ENCODE measurements at places on chromosomes 1 and 21. TPM values are rescaled to one million over a fixed set of nuclear protein-coding genes. Genes with fewer than 3 reads are reported as not detected.
A peak's percentile ranks its signal among the peaks of the same experiment; 100 is the strongest.

GRCh38 chr1:59509341-59509875, 212.5 kb downstream of the FGGY start:
- DNase-seq, result no peak

- no peak for DNase-seq
Measured at GRCh38 chr21:41726970-41727783, 39.7 kb downstream of the RIPK4 start.

- DNase-seq, result no peak
Measured at GRCh38 chr1:91053630-91054029, 31.8 kb upstream of the ZNF644 start.

DNA sequence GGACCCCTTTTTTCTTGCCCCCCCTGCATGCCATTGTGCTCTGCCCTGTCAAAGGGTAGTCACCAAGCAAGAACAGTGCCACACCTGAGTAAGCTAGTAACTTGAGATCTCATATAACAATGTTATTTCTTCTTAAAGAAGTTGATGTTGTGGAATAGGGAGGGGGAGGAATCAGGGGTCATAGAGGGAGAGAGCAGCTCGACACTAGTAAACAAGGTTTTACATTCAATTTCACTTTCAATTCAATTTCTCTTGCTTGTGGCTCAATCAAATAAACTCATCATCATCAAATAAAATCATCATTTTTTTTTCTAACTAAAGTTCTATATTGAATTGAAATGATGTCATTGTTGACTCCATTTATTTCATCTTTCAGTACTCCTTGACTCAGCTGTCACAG, 106.4 kb downstream of the CRB1 start:
- no peak for DNase-seq

GRCh38 chr1:97352936-97353382, 567.9 kb downstream of the DPYD start:
- DNase-seq, result no peak

DNA sequence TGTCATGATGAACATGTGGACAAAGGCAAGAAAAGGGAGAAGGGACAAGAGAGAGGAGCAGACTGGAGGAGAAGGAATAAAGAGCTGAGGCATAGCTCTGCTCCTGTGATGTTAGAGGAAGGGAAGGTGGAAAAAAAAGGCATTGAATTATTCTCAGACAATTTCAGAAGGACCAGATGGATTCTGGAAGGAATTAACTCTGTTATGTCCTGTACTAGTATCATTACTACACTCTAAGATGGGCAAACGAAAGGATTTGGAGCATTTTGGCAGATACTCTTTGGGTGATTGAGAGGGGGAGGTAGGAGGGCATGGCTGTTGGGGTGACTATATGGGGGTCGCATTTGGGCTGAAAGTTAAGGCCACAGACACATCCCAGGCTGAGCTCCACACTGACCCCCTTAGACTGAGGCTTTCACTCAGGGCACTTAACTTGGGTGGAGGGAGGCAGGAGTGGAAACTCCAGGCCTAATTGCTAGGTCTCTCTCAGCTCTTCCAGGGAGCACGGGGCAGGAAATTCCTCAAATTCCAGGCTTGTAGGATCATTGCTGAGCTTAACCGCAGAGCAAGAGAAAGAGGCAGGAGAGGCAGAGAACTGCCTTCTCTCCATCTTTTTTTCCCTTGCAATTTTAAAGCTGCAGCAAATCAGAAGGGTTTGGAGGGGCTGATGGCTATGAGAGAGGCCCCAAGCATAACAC, 25.9 kb downstream of the KIRREL1 start:
- DNase-seq, result no peak

- no peak for DNase-seq
Measured at GRCh38 chr1:212689196-212689725, 10.4 kb downstream of the BATF3 start.

- DNase-seq, result no peak
Measured at GRCh38 chr21:31583498-31583897, 76.0 kb upstream of the SOD1 start.

- DNase-seq, result no peak
Measured at GRCh38 chr1:114009393-114009792, 30.1 kb downstream of the OLFML3 start.

GRCh38 chr1:221693087-221693486, 48.8 kb downstream of the DUSP10 start:
- DNase-seq, result no peak

Gene GBP5
- total RNA-seq, result 25.2 TPM

DNA sequence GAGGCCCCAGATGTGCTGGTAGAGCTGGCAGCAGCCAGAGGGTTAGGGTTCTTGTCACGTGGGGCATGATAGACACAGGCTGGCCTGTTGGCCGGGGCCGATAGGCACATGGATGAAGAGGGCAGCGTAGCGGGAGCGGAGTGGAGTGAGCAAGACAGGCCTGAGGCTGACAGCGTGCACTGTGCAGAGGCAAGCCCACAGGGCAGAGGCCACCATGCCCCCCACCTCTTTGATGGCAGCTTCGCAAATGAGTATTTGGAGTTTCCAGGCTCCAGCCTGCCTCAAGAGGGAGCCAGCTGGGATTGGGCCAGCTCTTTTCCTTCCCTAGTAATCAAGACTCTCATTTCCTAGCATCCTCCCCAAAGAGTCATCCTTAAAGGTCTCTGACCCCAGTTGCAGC, 43.5 kb downstream of the TMCC2 start:
- DNase-seq, result no peak

Gene FAM43B
- total RNA-seq, result not detected

DNA sequence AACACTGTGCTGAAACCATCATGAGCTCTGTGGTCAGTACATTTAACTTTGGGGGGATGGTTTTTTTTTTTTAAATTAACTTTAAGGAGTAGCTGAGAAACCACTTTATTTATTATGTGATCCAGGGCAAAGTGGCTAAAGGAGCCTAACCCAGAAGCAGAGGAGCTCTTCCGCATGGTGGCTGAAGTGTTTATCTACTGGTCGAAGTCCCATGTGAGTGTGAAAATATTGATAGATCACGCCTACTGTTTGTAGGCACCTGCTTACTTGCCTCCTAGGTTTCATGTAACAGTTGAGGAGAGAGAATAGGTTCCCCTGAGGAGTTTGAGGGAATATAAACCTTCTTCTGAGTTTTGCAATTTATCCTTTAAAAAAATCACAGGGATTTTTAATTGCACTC, 181.4 kb downstream of the ZP4 start:
- DNase-seq, result no peak

- no peak for DNase-seq
Measured at GRCh38 chr1:87165177-87165576, 163.5 kb upstream of the LMO4 start.

DNA sequence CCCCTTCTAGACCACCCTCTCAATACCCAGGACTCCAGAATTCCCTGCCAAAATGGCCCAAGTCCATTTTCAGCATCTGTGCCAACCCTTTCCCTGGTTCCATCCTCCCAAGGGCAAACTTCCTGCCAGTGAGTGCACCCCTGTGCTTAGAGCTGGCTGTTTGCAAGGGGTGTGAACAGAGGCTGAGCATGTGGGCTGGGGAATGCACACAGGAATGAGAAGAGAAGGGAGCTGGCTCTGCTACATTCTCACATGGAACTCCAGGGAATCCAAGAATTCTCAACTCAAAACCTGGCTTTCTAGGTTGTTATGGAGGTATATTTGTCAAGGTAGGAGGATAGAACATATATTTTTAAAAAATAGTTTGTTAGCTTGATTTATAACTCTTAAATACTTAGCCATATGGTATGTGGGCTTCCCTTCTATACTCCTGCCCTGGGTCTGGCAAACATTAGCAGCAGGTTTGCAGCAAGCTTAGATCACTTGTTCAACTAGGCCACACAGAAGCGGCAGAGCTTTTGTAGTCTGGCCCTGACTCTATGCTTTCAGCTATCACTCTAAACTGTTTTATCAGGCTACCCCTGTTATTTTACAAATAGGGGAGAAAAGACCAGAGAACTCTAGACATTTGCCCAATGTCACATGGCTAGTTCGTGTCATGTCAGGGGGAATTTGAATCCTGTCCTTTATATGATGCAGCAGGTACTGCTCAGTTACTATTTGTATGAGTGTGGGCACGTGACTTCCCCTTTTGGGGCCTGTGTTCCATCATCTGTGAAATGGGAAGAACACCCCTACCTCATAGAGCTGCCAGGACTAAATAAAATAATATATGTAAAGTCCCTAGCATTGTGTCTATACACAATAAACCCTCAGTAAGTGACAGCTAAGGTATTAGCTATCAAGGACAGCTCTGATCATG, 8.1 kb upstream of the STMN1 start:
- peak; percentile 27 for DNase-seq

- DNase-seq, result no peak
Measured at GRCh38 chr1:231844986-231845502, 218.5 kb downstream of the DISC1 start.

DNA sequence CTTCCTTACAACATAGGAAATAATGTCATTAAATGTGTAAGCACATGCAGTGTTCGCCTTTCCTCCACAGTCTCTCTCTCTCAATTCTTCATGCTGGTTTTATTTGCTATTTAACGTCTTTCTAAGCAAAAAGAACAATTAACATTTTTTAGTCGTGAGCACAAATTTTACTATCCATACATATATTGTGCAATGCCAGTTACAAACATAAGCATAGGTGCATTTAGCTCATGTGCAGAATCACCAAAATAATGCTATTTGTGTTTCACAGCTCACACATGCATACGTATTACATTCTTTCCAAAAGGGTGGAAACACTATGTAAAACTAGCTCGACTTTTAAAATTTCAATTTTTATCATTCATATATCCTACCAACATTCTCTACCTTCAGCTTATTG, 52.1 kb downstream of the MROH9 start:
- no peak for DNase-seq

Gene JUN
- total RNA-seq, result 95.3 TPM

All from B cell (primary cell).